ENCODE measurements at places on chromosomes 11 and 22.

- DNase-seq: peak; percentile 47
Observed at GRCh38 chr11:133834682-133835592, 10.4 kb downstream of the SPATA19 start.

GRCh38 chr22:17882162-17882561 lies 107.9 kb upstream of the BID start:
- no peak for DNase-seq

DNA sequence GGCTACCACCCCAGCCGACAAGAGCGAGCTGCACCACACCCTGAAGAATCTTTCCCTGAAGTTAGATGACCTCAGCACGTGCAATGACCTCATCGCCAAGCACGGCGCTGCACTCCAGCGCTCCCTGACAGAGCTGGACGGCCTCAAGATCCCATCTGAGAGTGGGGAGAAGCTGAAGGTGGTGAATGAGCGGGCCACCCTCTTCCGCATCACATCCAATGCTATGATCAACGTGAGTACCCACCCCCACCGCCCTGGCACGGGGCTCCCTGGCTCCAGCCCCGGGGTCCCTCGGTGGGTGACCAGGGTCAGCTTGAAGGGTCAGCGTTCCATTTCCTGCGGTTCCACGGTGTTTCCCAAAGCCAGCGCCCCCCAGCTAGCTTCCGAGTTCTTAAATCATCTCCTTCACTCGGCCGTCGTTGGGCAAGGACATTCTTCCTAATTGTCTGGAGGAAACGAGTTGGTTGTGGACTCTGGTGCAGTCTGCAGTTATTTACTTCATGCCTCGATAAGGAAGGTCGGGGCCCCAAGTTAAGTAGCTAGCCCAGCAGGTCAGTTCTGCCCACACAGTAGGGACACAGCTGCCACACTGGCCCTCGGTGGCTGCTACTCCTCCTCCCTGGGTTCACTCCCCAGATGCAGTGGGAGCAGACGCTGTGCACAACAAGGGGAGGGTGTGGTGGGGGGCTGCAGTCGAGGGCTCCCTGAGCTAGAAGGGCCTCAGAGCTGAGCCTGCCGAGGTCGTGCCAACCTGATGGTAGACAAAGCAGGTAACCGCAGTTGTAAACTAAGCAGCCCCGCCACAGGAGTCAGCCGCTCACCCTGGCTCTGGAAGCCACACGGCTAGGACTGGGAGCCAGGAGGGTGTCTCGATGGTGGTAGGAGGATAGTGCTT lies 97.9 kb downstream of the MORC2 start:
- DNase-seq: no peak

DNA sequence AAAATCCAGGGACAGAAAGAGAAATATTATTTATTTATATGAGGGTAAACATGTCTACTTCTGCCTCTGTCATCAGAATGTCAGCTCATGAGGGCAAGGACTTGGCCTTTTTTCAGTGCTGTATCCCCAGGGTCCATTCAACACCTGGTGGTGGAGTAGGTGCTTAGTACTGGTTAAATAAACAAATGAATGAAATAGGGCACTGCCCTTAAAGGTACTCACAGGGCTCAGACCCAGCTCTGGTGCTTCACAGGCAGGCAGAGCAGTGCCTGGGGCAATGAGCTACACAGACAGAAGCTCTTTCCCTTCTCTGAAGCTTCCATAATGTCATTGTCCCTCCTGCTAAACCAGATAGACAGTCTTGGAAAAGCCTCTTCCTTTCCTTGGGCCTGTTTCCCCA lies 30.9 kb downstream of the P4HA3 start:
- no peak for DNase-seq

- DNase-seq: no peak
Observed at GRCh38 chr11:16749092-16749491, 10.6 kb downstream of the C11orf58 start.

DNA sequence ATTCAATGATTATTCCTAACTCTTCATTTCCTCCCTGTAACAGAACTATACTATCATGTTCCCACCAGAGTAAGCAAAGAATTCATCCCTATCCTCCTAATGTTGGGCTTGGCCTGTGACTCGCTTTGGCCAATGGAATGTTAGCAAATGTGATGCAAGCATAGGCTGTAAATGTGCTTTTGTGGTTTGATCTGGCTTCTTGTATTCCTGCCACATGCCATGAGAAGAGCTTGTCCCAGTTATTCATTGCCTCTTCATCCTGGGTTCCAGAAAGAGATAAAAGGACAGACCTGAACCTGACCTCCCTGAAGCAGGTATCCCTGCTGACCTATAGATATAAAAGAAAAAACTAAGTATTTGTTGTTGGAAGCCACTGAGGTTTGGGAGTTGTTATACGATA lies 51.0 kb downstream of the SYTL2 start:
- peak; percentile 92 for DNase-seq

DNA sequence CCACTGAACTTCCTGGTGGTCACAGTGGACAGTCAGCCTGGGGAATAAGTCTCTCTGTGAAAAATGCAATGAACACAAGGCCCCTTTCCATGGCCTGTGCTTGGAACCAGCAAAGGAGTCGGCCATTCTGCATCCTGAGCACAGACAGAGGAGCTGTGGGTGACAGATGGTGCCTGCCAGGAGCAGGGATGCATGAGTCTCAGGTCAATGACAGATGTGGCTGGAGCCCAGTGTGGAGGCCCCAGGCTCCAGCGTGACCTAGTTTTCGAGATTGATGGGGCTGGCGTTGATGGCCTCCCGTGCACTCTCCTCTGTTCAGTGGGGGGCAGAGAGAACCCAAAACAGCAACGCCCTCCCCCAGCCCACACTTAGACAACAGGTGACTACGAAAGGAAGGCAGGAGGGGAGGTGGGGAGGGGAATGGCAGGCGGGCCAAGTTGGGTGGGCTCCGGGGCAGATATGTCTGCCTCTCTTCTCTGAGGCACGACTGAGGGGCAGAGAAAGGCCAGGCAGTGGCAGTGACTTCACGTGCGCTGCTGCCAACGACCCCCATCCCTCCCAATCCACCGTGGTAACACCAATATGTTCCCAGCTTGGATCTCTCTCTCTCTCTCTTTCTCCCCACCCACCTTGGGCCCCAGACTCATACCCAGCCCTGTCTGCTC lies 34.4 kb upstream of the CD5 start:
- no peak for DNase-seq

DNA sequence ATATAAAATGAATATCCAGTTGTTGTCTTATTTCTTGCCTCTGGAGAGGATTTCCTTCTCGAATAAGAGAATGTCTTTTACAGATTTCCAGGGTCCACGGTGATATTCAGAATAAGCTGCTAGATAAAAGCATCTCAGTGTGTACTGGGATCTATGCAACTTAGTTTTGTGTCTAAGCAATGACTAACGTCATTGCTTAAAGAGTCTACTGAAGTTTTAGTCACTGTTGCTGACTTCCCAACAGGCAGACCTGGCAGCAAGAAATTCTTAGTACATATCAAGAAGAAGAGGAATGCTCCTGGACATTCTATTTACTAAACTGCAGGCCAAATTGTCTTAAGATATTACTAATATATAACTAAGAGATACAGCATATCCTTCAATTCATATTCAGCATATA lies 70.3 kb downstream of the SOX6 start:
- DNase-seq: no peak

DNA sequence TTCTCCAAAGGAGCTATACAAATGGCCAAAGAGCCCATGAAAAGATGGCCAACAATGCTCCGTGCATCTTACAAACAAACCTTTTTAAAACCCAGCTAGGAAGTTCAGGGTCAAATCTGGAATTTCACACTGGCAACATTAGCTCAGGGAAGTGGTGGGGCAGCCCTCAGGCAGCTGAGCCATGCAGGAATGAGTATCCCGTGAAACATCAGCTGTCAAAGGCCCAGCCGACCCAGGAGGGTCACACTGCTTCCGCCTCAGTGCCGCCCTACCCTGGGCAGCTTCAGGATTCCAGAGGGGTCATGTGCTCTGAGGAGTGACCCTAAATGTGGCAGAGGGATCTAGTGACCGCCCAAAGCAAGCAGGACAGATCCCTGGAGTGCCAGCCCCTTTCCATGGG lies 73.4 kb downstream of the LINC01488 start:
- DNase-seq: no peak

- DNase-seq: peak; percentile 86
Observed at GRCh38 chr11:77411717-77412441, 62.0 kb downstream of the PAK1 start.

GRCh38 chr11:8776209-8776608 lies 93.6 kb downstream of the RPL27A start:
- no peak for DNase-seq

GRCh38 chr22:37254867-37255233 lies 10.8 kb upstream of the RAC2 start:
- no peak for DNase-seq

DNA sequence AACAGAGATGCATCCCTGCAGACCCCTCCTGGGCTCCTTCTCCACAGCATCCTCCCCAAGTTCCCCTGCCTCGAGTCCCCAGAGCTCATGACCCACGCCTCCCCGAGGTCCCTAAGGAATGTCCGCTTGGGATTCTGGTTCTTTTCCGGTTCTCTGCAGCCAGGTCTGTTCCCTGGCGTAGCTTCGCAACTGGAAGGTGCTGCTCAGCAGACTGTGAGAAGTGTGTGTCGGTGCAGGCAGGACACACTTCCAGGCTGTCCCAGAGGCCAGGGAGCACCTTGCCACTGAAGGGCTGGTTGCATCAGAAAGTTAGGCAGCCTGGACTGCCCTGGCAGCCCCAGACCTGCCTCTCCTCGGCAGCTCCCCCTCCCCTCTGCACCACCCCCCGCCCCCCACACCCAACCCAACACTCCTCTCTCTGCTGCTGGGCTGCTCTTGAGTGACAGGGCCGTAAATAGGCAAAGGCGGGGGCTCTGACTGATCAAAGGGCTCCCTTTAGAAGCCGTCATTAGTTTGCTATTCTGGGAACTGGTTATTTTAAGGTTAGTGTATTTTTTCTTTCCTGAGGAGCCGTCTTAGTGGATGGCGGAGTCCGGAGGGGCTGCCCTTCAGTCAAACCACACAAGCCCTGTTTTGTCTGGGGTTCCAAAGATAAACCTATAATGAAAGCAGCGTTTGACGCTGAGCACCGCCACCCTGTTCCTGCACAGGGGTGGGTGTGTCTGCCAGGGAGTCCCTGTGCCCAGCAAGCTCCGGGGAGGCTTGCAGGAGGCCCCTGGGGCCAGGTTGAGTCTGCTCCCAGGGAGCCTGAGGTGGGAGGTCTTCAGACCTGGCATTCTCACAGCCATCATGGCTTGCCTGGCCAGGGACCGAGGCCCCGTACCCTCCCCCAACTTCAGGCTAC lies 88.6 kb upstream of the KCNQ1OT1 start:
- no peak for DNase-seq

DNA sequence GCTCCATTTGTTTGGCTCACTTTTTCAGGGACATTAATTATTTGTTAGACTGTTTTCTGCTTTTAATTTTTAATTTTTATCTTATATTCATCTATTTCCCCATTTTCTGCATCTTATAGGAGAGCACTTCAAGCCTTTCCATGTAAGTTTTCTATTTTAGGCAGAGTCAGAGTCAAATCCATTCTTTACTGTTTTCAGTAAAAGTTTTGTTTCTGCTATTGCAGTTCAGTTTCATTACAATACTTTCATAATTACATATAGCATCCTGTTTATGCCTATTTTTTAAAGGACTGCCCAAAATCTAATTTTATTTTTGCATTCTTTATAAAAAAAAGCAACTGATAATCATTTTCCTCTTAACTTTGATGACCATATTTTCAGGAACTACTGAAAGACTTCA lies 3.8 kb upstream of the OR10A5 start:
- DNase-seq: no peak

GRCh38 chr22:50299785-50300619 lies 7.4 kb downstream of the PLXNB2 start:
- no peak for DNase-seq

DNA sequence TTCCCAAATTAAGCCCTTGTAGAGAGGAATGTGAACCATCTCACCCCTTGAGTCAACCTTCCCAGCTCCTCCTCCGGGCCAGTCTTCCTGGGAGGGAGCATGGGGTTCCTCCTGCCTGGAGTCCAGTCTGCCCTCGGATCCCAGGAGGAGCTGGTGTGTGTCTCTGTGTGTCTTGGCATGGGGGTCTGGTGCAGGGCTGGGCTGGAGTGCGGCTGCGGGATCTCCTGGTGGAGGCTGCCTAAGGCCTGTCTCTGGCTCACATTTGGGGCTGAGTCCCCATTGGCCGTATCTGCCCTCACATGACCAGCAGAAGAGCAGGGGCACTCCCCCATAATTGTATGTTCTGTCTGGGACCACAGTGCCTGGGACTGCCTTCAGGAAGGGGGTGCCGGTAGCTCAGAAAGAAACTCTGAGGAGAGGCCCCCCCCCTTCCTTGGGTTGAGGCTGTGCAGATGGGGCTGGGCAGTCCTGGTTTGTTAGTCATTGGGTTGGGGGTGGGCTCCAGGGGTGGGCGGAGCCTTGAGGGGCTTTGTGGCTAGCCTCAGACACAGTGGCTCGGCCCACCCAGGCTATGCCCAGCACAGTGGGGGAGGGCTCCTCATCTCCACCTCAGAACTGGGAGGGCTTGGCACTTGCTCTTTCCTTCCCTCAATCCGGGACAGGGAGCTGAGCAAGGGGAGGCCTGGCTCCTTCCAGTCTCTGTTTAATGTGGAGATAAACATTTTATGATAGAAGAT lies 2.9 kb downstream of the C1QTNF5 start:
- peak; percentile 95 for DNase-seq

DNA sequence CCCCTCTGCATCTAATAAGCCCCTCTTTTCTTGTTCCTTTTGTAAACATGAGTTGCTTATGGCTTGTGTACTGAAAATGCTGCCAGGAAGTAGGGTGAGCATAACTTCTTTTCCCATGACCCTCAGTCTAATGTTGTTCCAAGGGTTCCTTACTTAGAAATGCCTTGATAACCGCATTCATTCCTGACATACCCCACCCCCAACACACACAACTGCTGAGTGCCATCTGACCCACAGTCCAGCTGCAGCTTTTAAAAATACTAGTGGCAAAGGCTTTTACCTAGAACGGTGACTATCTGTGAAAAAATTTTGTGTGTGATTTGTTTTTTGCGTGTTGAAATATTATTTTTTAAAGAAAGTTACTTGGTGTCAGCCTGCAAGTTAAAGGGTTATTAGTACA lies 52.6 kb downstream of the ARHGAP42 start:
- peak; percentile 74 for DNase-seq

- no peak for DNase-seq
Observed at GRCh38 chr11:57361926-57362325, 19.0 kb downstream of the PRG3 start.
